ENCODE measurements at places on chromosomes 1 and 21. TPM values are rescaled to one million over a fixed set of nuclear protein-coding genes. Genes with fewer than 3 reads are reported as not detected.

Gene RUNX1
- 12.1 TPM for total RNA-seq

Gene AQP10
- 1.3 TPM for total RNA-seq

Gene CEP85
- 19.7 TPM for total RNA-seq

Gene FAM163A
- not detected for total RNA-seq

Gene CACNA1S
- 0.07 TPM for total RNA-seq

Gene ADAM15
- total RNA-seq = 48.2 TPM

Gene OLFML2B
- 0.56 TPM for total RNA-seq

Gene CNR2
- total RNA-seq = not detected

Gene PROX1
- 17.6 TPM for total RNA-seq

DNA sequence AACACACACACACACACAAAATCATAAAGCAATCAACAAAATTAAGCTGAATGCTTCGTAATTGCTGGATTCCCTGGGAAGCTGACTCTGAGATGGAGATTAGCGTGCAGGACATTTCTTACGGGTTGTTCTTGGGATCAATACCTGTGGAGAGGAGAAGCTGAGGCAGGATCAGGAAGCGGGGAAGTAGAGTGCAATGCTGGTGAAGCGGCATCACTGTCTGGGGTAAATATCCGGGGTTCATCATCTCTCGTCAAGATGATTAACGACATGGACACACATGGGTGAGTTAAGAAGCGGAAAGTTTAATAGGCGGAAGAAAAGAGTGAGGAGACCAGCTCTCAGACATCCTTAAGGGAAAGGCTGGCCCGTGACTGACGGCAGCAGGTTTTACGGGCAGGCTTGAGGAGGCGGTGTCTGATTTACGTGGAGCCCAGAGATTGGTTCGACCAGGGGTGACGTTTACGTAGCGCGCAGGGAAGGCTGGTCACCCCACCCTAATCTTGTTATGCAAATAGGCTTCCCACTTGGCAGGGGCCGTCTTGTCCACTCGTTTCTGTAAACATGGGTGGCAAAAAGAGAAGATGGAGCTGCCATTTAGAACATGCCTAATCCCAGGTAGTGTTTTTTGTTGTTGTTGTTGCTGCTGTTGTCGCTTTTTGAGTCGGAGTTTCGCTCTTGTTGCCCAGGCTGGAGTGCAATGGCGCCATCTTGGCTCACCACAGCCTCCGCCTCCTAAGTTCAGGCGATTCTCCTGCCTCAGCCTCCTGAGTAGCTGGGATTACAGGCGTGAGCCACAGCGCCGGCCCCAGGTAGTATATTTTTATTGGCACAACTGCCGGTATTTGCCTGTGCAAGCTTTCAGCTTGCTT, 135.6 kb upstream of the KCNJ15 start:
- H3K27ac ChIP-seq = no peak overlapping the region
- no peaks in the 10 kb centered on the region for H3K4me1 ChIP-seq
- H3K4me3 ChIP-seq = no peak overlapping the region
- no peaks in the 10 kb centered on the region for H3K36me3 ChIP-seq
- DNase-seq = no peak
- no peaks in the 10 kb centered on the region for H3K27me3 ChIP-seq

- H3K4me3 ChIP-seq = no peak overlapping the region
- H3K36me3 ChIP-seq = no peaks in the 10 kb centered on the region
- H3K4me1 ChIP-seq = peaks cover 5% of the 10 kb centered on the region
- no peaks in the 10 kb centered on the region for H3K27me3 ChIP-seq
- DNase-seq = no peak
These were observed 54.4 kb upstream of the TMPRSS2 start for GRCh38 chr21:41562101-41563000.

DNA sequence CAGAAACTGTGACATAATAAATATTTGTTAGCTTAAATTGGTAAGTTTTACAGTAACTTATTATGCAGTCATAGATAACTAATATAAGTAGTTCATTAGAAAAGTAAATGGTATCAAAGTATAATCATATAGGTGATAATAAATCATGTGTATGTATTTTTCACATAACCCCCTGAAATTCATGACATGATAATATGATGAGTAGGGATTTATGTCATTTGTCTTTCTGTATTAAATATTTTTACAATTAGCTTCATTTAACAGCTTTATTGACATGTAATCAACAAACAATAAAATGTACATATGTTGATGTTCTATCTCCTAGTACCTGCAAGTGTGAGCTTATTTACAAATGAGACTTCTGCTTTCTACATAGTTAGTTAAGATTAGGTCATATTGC, 9.8 kb upstream of the FCGR2A start:
- no peaks in the 10 kb centered on the region for H3K4me1 ChIP-seq
- H3K27ac ChIP-seq = no peak overlapping the region
- DNase-seq = no peak
- H3K36me3 ChIP-seq = no peaks in the 10 kb centered on the region

DNA sequence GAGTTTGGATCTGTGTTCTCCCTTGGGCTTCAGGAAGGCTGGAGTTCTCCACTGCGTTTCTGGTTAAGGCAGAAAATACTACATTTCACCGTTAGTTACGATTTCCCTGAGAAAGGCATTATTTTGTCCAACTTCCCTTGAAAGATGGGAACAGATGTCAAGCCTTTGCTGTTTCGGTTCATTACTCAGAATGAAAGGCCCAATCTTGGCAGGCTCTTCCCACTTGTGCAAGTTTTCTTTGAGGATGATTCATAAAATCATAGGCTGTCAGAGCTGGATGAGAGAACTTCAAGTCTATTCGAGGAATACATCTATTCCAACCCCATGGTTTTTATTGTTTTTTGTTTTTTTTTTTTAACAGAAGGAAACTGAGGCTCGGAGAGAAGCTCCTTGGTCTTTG, 205.2 kb downstream of the GRIK3 start:
- no peaks in the 10 kb centered on the region for H3K4me1 ChIP-seq
- no peak for DNase-seq
- no peak overlapping the region for H3K27ac ChIP-seq
- no peaks in the 10 kb centered on the region for H3K27me3 ChIP-seq
- no peaks in the 10 kb centered on the region for H3K36me3 ChIP-seq

DNA sequence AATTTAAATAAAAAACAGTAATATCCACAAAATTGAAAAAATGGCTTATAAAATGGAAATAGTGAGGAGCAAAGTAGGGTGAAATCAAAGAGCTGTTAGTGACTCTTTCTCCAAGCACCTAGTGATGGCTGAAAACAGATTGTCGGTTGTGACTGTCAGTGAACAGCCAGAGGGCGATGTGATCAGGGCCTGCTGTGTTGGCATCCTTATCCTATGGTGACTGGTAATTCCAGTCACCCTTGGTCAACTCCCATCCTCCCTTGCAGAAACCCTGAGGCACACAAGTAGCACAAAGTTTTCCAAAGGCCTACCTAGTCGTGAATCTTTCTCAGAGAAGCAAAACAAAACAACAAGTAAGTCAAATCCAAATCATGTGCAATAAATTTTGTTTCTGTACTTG, 599.8 kb upstream of the CXADR start:
- no peaks in the 10 kb centered on the region for H3K4me1 ChIP-seq
- H3K36me3 ChIP-seq = no peaks in the 10 kb centered on the region
- no peak for DNase-seq
- no peaks in the 10 kb centered on the region for H3K27me3 ChIP-seq

DNA sequence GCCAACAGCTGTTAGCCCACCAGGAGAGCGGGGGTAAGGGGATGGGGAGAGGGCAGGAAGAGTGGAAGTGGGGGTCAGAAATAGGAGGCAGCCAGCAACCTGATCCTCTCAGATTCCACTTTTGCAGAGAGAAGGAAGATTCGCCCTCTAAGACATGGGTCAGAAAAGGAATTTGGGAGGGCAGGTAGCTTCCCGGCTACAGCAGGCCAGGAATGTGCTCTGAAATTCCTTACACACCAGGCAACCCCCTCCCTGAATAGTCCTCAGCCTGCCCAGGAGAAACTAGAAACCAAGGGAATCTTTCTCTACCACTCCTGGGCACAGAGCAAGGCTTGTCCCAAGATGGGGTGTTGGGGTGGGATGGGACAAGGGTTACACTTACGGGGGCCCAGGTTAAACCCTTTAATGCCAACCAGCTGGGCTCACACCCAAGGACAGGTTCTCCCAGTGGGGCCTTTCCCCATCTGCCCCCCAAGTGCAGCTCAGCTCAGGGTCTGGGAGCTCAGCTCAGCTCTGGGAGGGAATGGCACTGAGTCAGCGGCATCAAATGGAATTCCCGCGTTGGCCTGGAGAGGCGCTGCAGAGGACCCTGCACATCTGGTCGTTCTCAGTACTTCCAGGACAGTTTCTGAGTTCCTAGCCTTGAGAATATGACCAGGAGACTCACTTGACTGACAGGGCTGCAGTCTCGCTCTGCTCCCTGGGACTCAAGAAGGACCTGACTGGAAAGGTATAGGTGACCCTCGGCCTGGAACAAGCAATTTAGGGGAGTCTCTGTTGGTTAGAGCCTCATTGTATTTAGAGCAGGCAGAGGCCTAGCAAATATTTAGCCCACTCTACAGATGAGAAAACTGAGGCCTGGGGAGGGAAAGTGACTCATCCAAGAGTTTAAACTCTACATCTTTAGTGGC, 761 bp downstream of the TNNT2 start:
- peak overlapping the region; percentile 95 for H3K27ac ChIP-seq
- H3K27me3 ChIP-seq = no peaks in the 10 kb centered on the region
- peaks cover 2% of the 10 kb centered on the region for H3K36me3 ChIP-seq
- H3K4me3 ChIP-seq = no peak overlapping the region
- H3K4me1 ChIP-seq = peaks cover 43% of the 10 kb centered on the region
- peak; percentile 75 for DNase-seq

DNA sequence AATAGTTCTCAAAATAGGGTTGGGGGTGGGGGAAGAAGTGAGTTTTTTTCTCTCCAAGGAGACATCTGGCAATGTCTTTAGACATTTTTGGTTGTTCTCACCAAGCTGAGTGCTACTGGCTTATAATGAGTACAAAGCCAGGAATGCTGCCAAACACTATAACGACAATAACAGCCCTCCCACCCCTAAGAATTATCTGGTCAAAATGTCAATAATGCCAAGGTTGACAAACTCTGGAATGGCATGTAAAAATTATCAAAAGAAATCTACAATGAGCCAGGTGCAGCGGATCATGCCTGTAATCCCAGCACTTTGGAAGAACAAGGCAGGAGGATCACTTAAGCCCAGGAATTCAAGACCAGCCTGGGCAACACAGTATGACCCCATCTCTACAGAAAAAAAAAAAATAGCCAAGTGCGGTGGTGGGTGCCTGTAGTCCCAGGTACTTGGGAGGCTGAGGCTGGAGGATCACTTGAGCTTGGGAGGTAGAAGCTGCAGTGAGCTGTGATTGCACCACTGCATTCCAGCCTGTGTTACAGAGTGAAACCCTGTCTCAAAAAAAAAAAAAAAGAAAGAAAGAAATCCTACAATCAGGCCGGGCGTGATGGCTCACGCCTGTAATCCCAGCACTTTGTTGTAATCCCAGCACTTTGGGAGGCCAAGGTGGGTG, 2.5 kb downstream of the ATP5PF start:
- peak overlapping the region; percentile 98 for H3K27ac ChIP-seq
- H3K4me3 ChIP-seq = no peak overlapping the region
- DNase-seq = no peak

DNA sequence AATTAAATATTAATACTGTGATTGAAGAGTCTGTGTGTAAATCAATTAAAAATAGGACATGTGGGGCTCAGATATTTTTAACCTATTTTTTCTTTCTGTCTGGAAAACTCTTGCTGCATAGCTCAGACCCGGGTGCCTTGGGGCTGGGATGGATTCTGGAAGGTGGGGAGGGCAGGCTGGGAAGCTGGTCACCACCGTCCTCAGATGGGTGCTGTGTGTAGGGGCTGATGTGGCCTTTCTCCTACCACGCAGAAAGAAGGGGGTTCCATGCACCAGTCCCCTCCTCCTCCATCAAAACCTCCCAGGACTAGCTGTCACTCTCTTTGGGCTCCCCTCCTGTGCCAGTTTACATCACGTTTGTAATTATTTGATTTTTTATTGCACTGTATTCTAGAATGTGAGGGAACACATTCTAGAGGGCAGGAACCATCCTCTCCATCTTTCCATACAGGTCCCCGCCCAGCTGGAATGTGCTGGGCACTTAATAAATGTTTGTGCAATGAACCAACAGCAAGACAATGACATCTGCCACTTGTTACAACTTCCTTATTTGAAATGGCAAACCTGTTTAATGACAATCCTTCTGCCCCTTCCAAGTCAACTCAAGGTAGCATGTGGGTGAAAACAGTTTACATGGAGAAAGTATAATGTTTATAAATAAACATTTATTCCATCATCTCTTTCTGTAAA, 104.3 kb downstream of the EDEM3 start:
- no peaks in the 10 kb centered on the region for H3K36me3 ChIP-seq
- no peak for DNase-seq
- no peak overlapping the region for H3K27ac ChIP-seq
- no peak overlapping the region for H3K4me3 ChIP-seq

GRCh38 chr1:76942549-76942948, 75.3 kb downstream of the ST6GALNAC5 start:
- H3K36me3 ChIP-seq = no peaks in the 10 kb centered on the region
- H3K4me3 ChIP-seq = no peak overlapping the region
- no peaks in the 10 kb centered on the region for H3K4me1 ChIP-seq
- no peak overlapping the region for H3K27ac ChIP-seq

DNA sequence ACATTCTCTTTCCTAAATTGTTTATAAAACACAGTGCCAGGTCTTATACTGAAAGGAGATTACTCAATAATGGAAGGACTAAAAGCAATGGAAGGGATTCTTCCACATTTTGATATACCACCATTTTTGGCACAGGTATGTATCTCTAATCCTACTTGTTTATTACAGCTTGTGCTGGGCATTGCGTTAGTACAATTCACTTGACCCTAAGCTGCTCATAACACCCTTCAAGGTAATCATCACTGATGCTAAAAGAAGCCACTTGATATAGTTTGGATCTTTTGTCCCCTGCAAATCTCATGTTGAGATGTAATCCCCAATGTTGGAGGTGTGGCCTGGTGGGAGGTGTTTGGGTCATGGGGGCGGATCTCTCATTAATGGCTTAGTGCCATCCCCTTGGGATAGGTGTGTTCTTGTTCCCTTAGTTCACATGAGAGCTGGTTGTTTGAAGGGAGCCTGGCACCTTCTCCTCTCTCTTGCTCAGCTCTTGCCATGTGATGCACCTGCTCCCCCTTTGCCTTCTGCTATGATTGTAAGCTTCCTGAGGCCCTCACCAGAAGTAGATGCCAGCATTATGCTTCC, 71.1 kb downstream of the NIBAN1 start:
- DNase-seq = no peak
- H3K4me1 ChIP-seq = peaks cover 20% of the 10 kb centered on the region
- H3K4me3 ChIP-seq = no peak overlapping the region
- peak overlapping the region; percentile 27 for H3K27ac ChIP-seq

- H3K4me1 ChIP-seq = 0 out of 2 replicates have a peak, but pooled peaks cover 5% of the 10 kb centered on the region
- H3K4me3 ChIP-seq = no peak overlapping the region
- H3K27ac ChIP-seq = no peak overlapping the region
- H3K36me3 ChIP-seq = no peaks in the 10 kb centered on the region
- no peak for DNase-seq
These were observed 8.3 kb downstream of the FRRS1 start for GRCh38 chr1:99758073-99758511.

GRCh38 chr21:41523175-41523574, 15.2 kb upstream of the TMPRSS2 start:
- H3K27ac ChIP-seq = no peak overlapping the region
- peaks cover 22% of the 10 kb centered on the region for H3K4me1 ChIP-seq
- DNase-seq = no peak
- no peak overlapping the region for H3K4me3 ChIP-seq
- no peaks in the 10 kb centered on the region for H3K36me3 ChIP-seq
